T47D (cell line): ENCODE measurements at places on chromosomes 2 and 18.

DNA sequence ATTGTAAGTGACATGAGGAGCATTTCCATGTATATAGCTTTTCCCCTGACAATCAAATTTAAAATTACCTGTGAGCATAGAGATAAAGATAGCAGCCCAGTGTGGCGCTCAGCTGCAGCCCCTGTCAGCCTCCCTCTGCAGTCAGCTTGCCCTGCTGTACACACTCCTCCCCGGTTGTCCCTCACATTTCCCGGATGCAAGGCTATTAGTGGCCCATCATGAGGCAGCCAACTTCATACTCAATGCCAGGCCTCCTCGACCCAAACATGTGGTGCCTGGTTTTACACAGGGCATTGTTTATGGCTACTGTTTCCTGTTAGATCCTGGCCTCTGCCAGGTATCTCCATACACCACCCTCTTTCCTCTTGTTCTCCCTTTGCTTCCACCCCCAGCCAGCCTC, 116.1 kb upstream of the SH3BP4 start:
- DNase-seq = no peak

DNA sequence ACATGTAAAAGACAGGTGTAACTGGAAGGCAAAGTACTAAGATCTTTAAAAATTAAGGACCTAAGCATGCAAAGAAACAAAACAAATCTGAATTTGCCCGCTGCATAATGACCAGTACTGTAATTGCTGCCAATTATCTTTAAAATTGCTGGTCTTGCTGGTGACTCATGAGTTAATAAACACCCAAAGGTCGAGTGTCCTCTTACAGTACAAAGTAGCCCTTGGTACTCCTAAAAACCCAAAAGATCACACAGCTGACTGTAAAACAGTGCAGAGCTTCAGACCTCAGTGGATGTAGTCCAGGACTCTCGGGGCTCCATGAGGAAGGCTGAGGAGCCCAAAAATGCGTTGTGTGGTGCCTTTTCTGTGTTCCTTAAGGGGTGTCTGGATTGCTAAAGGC, 308.7 kb downstream of the CNTNAP5 start:
- DNase-seq = no peak

- no peak for DNase-seq
Observed at GRCh38 chr2:1287427-1287826, 125.8 kb upstream of the TPO start.

- no peak for DNase-seq
Observed at GRCh38 chr18:11871501-11871900, 20.3 kb downstream of the CHMP1B start.

DNA sequence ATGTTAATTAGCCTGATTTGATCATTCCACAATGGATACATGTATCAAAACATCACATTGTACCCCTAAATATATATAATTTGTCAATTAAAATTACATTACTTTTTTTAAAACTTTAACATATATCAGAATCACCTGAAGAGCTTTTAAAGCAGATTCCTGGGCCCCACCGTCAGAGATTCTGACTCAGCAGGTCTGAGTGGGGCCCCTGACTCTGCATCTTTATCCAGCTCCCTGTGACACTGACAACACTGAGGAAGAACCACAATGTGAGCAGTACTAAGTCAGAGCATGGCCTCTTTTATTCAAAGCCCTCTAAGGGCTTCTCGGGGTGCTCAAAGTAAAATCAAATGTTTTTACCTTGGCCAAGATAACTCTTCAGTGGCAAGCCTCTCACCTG, 9.7 kb downstream of the KIDINS220 start:
- no peak for DNase-seq
